ENCODE measurements at places on chromosomes 7 and 10.

DNA sequence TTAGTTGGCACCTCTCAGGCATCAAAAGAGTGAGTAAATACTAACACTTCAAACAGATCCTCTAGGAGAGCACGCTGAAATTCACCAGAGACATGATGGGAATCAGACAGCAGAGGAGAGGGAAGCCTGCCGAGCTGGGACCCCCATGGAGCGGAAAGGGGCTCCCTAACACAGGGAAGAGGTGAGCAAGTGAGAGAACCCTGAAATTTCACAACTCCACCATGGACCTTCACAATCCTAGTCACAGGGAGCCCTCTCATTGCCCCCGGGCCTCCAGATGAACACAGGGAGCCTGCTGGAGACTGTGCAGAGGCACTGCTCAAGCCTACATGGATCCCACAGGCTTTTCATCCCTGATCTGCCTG lies 59.2 kb upstream of the ANTXRL start:
- no peak for DNase-seq

- no peak for DNase-seq
Measured at GRCh38 chr10:60906411-60906810, 37.6 kb downstream of the RHOBTB1 start.

GRCh38 chr7:1678571-1679325 lies 8.7 kb downstream of the ELFN1 start:
- DNase-seq = no peak

DNA sequence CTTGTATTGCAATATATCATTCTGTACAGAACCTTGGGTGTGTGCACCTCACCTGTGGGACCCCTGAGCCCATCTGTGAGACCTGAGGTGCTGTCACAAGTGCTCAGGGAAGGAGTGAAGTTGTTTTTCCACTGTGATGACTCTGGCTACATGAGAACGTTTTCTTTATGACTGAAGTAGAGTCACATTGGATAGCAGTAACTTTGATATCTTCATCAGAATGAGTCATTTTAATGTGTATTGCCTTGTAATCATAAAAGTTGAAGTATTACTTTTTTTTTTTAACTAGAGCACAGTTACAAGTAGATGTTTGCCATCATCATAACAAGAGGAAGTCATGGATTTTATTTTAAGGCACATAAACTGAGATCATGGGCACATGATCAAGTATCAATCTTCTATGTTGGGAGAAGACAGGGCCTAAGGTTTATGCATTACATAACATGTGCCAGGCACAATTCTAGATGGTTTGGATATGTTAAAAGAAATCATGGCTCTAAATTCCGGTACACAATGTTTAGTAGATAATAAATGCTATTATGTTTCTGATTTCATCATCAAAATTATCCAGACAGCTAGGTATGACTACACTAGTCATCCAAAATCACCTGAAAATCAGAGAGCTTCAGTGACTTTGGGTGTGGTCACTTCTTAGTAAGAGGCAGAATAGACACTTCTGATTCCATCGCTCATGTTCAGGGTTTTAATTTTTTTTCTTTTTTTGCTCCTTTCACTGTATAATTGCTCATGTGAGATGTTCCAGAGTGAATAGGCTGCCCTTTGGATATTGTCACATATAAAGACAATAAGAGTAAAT lies 82.7 kb upstream of the KLF6 start:
- no peak for DNase-seq

DNA sequence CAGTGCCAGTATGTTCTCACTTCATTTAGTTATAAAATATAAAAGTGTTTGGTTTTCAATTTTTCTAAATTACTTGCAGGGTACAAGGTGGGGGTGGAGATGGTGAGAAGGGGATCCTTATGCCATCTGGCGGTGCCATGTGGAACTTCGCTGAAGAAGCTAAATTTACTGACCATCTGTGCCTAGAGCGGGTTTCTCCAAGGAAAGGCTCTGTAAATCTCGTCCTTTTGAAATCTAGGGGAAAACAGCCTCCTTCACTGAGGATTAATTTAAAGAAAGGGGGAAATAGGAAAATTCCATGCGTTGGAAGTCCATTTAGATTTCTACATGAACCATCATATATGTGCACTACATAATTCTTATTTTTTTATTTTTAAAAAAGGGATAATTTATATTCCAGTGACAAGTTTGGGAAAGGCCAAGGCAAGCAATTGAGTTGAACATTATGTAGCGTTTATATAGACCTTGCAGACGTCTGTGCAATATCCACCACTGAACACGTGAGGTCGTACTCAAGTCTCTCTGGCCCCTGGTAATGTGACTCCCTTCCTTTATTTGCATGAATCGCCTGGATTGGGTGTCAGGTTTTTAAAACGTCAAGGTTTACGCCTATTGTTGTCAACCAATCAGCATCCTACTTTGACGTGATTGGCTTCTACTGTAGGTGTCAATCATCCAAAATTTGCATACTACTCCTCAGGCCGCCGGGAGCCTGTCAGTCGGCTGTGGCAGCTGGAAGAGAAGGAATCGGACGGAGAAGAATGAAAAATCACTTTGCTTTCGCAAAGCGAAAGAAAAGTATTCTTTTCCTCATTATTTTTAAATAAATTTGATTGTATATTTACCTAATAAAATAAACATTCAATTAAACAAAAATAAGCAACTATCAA lies 297.1 kb upstream of the NFE2L3 start:
- DNase-seq = peak; percentile 98

DNA sequence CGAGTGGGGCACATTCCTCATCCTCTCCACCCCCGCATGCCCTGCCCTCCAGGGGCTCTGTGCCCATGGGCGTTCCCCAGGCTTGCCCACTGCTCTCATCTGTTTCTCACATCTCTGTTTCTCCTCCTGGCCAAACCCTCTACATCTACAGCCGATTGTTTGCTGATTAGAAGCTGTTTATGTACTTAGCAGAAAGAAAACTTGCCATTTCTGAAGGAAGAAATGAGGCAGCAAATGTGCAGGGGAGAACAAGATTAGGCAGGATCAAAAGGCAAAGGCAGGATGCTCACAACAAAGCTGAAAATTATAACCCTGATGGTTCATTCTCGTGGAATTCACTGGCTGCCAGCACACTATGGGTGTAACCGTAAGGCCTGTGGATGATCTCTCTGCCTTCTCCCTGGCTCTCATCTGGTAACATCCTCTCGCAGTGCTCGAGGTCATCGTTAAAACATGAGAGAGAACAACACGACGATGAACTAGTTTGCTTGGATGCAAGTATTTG lies 111.6 kb upstream of the KLF14 start:
- no peak for DNase-seq

- peak; percentile 57 for DNase-seq
Measured at GRCh38 chr7:119392-120163, 72.8 kb upstream of the FAM20C start.

DNA sequence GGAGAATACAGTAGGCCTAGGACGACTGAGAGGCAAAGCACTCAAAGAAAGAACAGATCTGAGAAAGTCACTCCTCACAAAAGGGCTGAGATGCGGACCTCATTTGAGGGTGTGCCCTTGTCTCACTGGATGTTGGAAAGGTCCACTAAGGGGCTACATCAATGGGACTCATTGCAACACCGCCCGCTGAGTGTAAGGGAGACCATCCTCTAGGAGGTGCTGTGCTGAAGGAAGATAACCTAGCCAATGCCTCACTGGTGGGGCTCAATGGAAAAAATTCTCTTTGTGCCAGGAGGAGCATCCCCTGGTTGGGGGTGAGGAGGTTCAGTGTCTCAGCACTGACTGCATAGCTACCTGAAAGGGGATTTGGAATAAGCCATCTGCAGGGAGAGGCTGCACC lies 758.7 kb upstream of the CELF2 start:
- no peak for DNase-seq

GRCh38 chr10:17216217-17216900 lies 11.7 kb upstream of the VIM start:
- DNase-seq = no peak

DNA sequence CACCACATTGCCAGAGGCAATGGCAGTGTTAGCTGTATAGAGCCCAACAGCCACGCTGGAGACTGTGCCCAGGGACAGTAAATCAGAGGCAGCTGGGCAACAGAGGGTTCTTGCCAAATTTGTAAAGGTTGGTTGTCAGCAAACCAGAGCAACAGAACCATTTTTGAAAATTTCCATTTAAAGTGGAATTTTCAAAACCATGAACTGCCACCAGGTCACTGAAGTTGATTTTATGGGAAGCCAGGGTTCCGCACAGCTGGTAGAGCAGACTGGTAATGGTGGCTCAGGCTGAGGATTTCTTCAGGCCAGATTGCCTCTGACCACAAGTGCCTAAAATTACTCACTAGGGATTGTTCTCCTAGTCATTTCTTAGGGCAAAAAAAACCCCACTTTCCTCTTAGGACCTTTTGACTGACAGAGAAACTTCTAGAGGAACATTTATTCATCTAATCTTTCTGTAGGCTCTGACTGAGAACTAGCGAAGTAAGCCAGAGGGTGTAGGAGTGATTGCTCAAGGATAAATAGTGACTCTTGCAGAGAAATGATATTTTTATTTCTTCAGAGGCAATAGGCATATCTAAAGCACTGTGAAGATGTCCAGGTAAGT lies 342.4 kb downstream of the BBS9 start:
- DNase-seq = no peak

- peak; percentile 90 for DNase-seq
Measured at GRCh38 chr7:20778063-20778721, 8.5 kb downstream of the SP8 start.

GRCh38 chr7:82442492-82443035 lies 1.0 kb downstream of the CACNA2D1 start:
- DNase-seq = peak; percentile 53

GRCh38 chr7:118502235-118502634 lies 277.7 kb downstream of the ANKRD7 start:
- DNase-seq = no peak

DNA sequence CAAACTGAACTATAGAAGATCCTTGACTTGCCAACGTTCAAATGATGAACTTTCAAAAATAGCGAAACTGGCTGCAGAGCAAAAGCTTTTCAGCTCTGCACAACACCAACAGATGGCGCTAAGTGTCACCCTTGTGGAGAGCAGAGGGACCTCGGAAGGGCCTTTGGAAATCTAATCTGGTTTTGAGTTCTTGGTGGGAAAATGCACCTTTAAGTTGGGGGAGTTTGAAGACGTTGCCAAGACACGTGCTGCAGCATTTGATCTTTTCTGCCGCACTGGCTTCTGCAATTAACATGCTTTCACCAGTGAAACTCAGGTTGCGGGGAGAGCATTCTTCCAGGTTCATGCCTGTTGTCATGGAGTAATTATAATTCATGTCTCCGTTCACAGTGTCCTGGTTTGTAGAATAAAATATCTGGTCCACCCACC lies 26.3 kb upstream of the WDR11 start:
- peak; percentile 63 for DNase-seq

DNA sequence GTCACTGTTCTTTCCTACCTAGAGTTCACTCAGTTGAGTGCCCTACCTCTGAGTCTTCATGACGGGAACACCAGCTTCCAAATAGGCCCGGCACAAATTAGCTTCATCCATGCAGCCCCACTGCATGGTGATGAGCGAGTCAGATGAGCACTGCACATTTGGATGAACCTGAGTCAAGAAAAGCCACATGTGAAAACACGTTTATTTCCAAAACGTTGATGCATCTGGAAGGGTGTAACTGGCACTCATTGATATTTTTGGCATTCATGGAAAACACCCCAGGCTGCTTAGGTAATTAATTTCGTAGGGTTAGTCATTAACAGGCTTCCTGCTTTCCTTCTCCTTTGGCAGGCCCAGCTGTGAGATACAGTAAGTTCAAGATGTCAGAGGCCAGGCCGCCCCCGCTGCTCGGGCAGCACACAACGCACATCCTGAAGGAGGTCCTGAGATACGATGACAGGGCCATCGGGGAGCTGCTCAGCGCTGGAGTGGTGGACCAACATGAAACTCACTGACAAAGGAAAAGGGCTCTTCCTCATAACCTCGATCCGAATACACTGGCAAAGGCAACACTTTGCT lies 725.2 kb downstream of the SUGCT start:
- DNase-seq = no peak

- DNase-seq = no peak
Measured at GRCh38 chr7:2668401-2668800, 19.6 kb upstream of the AMZ1 start.

GRCh38 chr7:99562832-99563231 lies 4.4 kb downstream of the ZNF655 start:
- DNase-seq = peak; percentile 59

- DNase-seq = no peak
Measured at GRCh38 chr7:156722043-156722826, 81.7 kb downstream of the RNF32 start.

DNA sequence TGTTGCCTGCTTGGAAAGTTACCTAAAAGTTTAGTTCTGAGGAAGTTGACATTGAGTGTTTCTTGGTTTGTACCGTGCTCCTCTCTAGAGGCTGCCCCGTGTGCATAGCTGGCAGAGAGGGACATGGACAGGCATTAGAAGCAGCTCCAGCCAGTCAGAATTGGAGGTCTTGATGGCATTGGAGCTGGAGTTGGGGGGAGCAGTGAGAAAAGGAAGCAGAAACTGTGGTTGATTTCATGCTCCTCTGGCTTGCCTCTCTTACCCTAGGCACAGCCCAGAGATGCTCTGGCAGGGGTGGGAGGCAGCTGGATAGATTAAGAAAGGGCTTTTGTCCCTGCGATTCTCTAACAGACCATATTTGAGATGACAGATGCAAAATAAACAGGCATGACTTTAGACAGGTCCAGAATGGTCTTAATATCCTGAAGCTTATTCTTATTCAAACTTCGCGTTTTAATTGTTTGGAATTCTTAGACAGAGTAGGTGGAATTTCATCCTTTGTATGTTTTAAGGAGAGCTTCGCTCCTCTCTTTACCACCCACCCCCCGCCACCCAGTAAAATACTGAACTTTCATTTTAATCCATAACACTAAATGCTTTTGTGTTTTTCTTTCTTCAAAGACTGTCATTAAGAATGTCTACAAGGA lies 73.5 kb upstream of the GLCCI1 start:
- no peak for DNase-seq

GRCh38 chr10:122182308-122182707 lies 88.8 kb upstream of the BTBD16 start:
- no peak for DNase-seq

DNA sequence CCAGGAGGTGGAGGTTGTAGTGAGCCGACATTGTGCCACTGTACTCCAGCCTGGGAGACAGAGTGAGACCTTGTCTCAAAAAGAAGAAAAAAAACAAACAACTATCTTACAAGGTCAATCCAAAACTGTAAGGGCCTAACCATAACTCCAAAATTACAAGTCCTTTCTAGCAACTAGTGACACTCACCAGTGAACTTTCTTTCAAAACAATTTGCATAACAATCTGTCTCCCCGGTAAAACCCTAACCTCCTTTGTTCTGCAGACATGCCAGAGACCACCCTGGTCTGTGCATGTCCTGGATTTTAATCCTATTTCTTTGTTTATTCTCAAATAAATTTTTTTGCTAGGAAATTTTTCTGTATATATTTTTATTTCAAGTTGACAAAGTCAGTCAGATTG lies 68.1 kb downstream of the EXOC6 start:
- DNase-seq = peak; percentile 10

Measured in ELF-1 (cell line).